ENCODE measurements at places on chromosomes 4 and X.

- DNase-seq = peak; percentile 66
These were observed 15.1 kb downstream of the PRIMPOL start for GRCh38 chr4:184664445-184665210.

DNA sequence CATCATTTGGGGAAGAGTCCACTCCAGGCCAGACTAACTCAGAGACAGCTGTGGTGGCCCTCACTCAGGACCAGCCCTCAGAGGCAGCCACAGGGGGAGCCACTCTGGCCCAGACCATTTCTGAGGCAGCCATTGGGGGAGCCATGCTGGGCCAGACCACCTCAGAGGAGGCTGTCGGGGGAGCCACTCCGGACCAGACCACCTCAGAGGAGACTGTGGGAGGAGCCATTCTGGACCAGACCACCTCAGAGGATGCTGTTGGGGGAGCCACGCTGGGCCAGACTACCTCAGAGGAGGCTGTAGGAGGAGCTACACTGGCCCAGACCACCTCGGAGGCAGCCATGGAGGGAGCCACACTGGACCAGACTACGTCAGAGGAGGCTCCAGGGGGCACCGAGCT is 3.3 kb upstream of the ERAS start:
- no peak for DNase-seq

- DNase-seq = no peak
These were observed 192.8 kb downstream of the TBX22 start for GRCh38 chrX:80207327-80207726.

- no peak for DNase-seq
These were observed 17.5 kb downstream of the ANKRD50 start for GRCh38 chr4:124694946-124695598.

Data from neural progenitor cell (in vitro differentiated cells).